Skeletal muscle tissue (tissue), 5 donors: ENCODE measurements at places on chromosomes 2 and 18. TPM values are rescaled to one million over a fixed set of nuclear protein-coding genes. Genes with fewer than 3 reads are reported as not detected.

The UGT1A6 gene
- 0.52 TPM for total RNA-seq

The ASIC4 gene
- total RNA-seq = not detected

The DLX2 gene
- not detected for total RNA-seq

The GALM gene
- 18.3 TPM for total RNA-seq

The TLX2 gene
- not detected for total RNA-seq

The AQP12B gene
- total RNA-seq = not detected

The PPIL3 gene
- total RNA-seq = 63.7 TPM

The IL36RN gene
- total RNA-seq = not detected

The DGKD gene
- total RNA-seq = 17.2 TPM

The NR4A2 gene
- 0.52 TPM for total RNA-seq

The MPPE1 gene
- total RNA-seq = 20.9 TPM

The TBR1 gene
- total RNA-seq = not detected

The PAX8 gene
- not detected for total RNA-seq

The MROH2A gene
- total RNA-seq = not detected

The SLC9A4 gene
- total RNA-seq = not detected

The FSHR gene
- 0.52 TPM for total RNA-seq

The ACTG2 gene
- total RNA-seq = 1.6 TPM

The STARD6 gene
- not detected for total RNA-seq

The MAP2 gene
- 3.7 TPM for total RNA-seq

The ATRAID gene
- total RNA-seq = 172 TPM

The NMUR1 gene
- 0.52 TPM for total RNA-seq

The ADCYAP1 gene
- total RNA-seq = under 0.01 TPM

The CFAP53 gene
- not detected for total RNA-seq

The CD207 gene
- under 0.01 TPM for total RNA-seq

The SEPTIN10 gene
- 109 TPM for total RNA-seq

The RAB11FIP5 gene
- 12.0 TPM for total RNA-seq

The LRRC30 gene
- total RNA-seq = 9.4 TPM

The UGT1A1 gene
- total RNA-seq = not detected

The PLEKHB2 gene
- total RNA-seq = 46.4 TPM

The OSBPL6 gene
- 2.1 TPM for total RNA-seq

The FIGN gene
- 1.0 TPM for total RNA-seq

The RGPD5 gene
- total RNA-seq = 11.5 TPM

The KIF3C gene
- 3.7 TPM for total RNA-seq

The MRPS9 gene
- total RNA-seq = 23.5 TPM

The SNRNP200 gene
- 60.5 TPM for total RNA-seq

The C1GALT1C1L gene
- total RNA-seq = 1.0 TPM

The SGPP2 gene
- not detected for total RNA-seq

The DSG1 gene
- total RNA-seq = not detected

The NT5C1B gene
- total RNA-seq = not detected

The TMEM37 gene
- total RNA-seq = 2.1 TPM
